ENCODE measurements at places on chromosomes 11 and 22.

GRCh38 chr11:27186580-27186979, 146.0 kb downstream of the BBOX1 start:
- DNase-seq = no peak

DNA sequence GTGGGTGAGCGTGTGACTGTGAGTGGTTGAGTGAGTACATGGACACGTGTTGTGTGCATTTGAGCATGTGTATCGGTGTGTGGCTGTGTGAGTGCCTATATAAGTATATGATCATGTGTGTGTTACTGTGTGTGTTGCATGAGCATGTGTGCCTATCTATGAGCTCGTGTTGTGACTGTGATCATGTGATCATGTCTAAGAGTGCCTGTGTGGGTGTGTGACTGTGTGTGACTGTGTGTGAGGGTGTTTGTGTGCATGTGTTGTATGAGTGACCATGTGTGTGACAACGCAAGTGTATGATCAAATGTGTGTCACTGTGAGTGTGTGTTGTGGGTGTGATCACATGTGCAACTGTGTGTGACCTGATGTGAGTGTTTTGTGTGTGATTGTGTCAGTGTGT, 88.8 kb downstream of the UBASH3B start:
- no peak for DNase-seq

DNA sequence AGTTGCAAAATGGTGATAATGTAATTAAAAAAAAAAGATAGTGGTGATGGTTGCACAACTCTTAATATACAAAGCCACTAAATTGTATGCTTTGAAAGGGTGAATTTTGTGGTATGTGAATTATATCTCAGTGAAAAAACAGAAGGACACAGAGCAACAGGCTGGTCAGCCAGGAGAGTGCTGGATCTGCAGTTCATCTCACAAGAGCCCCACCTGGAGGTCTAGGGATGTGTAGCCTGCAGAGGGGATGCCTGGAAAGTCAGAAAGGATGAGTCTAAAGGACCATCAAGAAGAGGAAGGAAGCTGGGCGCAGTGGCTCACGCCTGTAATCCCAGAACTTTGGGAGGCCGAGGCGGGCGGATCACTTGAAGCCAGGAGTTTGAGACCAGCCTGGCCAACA, 9.0 kb downstream of the POLR3H start:
- DNase-seq = no peak

- DNase-seq = no peak
Observed at GRCh38 chr11:85495918-85496317, 131.2 kb downstream of the DLG2 start.

DNA sequence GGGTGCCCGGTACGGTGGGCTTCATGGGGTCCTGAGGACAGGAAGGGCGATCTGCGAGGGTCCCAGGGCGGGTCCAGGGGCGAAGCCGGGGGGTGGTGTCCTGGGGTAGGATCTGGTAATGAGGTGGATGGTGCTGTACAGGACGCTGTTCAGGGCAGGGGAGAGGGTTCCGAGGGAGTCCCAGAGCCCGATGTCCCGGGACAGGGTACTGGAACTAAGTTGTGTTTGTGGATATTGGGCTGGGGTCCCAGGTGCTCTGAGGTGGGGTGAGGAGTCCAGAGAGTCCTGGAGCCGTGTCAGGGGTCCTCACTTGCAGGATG, 426 bp downstream of the LZTR1 start:
- DNase-seq = no peak

DNA sequence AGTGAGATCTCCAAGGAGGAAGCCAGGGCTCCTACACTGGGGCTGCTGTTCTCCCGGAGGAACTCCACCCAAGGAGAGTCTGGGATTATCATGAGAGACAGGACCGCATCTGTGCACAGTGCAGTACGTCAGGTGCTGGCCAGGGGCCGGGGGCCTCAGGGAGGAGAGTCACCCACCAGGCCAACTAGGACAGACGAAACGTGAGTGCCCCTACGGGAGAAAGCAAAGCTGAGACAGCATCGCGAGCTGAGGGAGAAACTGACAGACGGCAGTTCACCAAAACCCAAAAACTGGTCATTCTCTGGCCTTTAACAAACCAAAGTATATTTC, 273.4 kb downstream of the BRD1 start:
- no peak for DNase-seq

Data from HL-60 (cell line).